HCT116 (cell line): ENCODE measurements at places on chromosomes 11 and 22.

DNA sequence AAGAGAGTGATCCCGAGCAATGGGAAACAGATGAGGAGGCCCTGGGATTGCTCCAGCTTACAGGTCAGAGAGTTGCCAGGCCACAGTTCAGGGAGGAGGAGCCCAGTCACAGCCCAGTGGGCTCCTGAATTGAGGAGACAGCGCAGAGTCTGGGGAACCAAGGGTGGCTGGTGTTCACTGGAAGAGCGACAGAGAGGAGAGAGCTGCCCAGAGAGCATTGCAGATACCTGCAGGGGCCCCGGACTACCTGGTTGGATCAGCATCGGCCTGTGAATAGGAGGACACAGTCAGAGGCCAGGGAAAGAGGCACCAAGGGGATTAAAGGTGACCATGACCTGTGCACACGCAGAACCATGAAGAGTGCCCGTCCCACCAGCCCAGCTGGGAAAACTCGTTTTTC, 648.6 kb downstream of the TBC1D22A start:
- no peak for DNase-seq

- no peak for DNase-seq
Observed at GRCh38 chr11:1520209-1520662, 33.7 kb upstream of the MOB2 start.

GRCh38 chr11:17531636-17532113, 12.5 kb downstream of the USH1C start:
- DNase-seq, result no peak

DNA sequence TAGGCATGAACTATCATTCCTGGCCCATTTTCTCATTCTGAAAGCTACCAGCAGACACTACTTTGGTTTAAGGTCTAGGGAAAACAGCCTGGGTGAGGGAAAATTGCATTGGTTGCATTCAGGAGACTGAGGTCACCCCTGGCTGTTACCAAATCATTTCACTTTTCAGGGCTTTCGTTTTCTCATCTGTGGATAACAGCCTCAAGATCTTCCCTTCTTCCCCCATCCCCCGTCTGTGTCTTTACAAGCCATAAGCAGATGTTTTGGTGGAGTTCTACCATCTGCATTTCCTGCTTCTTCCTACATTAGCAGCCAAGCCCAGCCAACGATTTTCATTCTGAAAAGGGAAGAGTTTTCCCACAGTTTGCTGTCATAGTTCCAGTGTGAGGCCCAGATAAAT, 130.4 kb downstream of the HIPK3 start:
- no peak for DNase-seq

DNA sequence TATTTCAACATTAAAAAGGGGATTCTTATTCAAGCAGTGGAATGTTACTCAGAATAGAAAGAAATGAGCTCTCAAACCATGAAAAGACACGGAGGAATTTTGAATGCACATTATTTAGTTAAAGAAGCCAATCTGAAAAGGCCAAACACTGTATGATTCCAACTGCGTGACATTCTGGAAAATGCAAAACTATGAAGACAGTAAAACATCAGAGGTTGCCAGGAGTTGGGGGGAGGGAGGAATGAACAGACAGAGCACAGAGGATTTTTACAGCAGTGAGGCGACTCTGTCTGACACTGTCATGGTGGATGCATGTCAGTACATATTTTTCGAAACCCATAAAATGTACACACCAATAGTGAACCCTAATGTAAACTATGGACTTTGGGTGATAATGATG, 22.9 kb upstream of the THY1 start:
- DNase-seq, result no peak
